Activated naive CD4-positive, alpha-beta T cell treated with anti-CD3 and anti-CD28 coated beads, Interleukin-2, amount 10 ng/mL, durations not matched to agents 7 days and 5 days (primary cell): ENCODE measurements at places on chromosomes 3 and 15.

DNA sequence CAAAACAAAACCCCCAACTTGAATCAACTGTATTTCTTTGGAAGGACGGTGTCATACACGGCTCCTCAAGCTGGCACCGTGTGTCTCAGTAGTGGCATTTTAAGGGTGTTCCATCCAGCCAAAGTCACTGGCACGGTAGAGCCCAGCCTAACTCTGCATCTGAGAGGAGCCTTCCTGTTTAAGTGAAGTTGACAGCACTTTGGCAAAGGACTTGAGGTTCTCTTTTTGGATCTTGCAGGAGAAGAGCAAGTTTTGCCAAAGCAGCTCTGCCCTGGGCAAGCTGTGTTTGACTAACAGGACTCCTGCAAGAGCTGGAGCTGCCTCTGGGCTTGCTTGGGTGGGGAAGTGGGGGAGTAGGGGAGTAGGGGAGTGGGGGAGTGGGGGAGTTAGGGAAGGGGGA, 109.6 kb upstream of the FEZF2 start:
- DNase-seq = no peak

DNA sequence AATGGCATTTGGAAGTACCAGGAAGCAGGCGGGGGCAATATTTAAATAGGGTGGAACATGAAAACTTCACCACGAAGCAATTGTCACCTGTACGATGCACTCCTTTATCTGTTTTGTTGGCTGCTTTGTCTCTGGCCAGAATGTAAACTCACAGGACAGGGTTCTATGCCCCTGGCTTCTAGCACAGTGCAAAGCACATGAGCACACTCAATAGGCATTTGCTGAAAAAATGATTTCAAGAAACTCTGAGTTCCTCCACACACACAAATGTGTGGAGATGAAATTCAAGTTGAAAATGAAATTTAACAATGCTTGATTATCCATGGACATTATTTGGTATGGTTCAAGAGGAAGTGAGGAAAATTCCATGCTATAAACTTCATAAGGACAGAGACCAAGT, 229.6 kb upstream of the FEZF2 start:
- DNase-seq = no peak

DNA sequence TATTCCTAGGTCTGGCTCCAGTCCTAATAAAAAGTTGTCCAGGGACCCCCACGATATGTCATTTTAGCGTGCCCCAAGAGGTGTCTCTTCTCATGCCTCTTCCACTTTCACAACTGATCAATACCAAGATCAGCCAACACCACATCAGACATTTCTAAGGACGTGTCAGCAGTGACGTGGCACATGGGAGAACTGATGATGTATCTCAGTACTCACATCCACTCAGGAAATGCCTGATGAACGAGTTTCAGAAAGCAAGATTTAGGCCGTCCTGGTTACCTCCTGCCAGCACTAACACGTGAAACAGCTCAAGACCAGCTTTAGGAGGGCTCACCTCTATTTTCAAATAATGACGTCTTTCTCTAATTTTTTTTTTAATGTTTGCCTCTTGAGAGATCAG, 19.6 kb downstream of the VGLL4 start:
- DNase-seq = peak; percentile 83

DNA sequence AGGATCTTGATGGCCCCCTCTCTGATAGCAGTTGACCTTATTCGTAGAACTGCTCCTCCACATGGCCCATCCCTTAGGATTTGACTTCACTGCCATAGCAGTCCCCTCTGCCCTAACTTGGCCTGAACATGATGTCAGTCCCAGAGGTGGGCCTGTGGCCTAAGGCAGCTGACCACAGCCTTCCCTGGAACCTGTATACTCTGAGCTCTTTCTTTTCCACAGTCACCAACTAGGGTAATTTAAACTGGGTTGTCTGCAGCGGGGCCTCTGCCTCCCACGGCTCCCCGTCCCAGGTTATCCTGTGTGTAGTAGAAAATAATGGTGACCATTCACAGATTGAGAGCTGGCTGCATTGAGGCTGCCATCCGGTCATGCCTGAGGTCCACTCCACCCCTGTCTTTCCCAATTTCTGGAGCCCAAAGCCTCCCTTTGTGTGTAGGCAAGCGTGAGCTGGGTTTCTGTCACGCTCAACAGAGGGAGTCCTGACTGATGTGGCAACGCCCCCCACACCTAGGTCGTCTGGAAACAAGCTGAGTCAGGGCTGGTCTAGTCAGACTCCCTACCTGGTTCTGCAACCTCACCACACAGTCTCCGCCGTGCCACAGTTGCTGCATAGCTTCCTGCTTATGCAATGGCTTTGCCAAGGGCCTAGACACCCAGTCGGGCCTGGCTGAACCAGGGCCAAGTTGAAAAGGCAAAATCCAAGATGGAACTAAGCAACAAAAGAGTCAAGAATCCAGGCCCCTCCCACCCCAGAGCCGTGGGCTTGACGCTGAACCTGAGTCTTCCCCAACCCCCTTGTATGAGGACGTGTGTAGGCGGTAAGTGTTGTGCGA, 284.5 kb downstream of the XXYLT1 start:
- no peak for DNase-seq

GRCh38 chr3:142897807-142898206, 8.9 kb upstream of the PCOLCE2 start:
- no peak for DNase-seq

DNA sequence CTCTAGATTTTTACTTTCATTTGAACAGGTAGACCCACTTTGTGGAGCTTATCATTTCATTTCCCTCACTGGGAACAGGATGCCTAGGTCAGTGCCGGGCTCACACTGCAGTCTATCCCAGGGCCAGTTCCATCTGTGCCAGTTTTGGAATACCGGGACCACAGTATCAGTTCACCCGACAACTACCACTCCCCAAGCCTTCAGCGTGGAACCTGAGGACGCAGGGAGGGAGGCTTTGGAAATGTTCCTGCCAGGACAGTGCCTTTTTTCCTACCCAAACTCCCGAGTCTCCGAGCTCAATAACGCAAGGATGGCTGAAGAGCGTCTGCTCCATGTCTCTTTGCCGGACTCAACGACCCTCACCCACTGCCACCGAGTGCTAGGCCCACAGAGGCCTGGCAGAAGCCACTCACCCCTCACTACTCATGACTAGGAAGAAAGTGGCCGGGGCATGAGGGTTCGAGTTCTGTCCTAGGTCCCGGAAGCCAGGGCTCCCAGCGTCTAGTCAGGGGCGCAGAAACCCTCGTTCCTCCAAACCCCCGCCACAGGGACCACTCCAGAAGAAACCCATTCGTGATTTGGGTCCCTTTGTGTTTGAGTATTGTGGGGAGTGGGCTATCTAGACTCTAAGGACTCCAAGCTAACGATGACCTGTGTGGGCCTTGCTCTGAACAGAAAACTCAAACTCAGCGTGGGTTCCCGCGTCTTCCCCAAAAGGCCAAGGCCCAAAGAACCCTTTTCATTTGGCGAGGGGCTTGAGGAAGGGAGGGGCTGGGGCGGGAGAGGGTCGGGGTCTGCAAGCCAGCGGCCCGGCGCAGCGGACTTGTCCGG, 11.4 kb downstream of the ZIC1 start:
- no peak for DNase-seq

- DNase-seq = peak; percentile 64
Observed at GRCh38 chr3:128584412-128585020, 66.1 kb downstream of the RPN1 start.

GRCh38 chr15:51240066-51240465, 98.3 kb downstream of the CYP19A1 start:
- DNase-seq = no peak

DNA sequence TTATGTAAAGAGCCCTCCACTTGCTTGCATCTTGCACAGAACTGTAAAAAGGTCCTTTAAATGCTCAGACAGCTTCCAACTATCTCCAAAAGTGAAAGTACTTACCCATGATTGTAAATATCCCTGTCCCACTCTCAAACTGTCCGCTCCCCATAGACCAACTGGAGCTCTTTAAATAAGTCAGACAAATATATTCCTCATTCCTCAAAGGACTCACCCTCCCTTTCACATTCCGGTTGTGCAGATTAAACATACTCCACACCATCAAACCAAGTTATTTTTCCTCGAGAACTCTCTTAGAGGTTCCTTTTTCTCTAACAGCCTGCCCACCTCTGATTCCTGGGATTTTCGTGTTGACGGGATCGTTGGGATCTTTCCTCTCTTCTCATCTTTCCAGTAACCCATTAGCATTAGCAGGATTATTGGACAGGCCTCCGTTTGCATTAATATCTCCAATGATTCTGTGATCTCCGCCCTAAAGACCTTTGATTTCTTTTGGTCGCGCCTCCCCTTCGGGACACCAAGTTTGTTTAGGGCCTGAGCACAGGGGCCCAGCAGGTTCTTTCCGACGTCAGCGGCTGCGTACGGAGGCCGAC, 763 bp downstream of the GOLGB1 start:
- DNase-seq = no peak

GRCh38 chr3:117589454-117589853, 879.9 kb downstream of the TUSC7 start:
- DNase-seq = no peak

DNA sequence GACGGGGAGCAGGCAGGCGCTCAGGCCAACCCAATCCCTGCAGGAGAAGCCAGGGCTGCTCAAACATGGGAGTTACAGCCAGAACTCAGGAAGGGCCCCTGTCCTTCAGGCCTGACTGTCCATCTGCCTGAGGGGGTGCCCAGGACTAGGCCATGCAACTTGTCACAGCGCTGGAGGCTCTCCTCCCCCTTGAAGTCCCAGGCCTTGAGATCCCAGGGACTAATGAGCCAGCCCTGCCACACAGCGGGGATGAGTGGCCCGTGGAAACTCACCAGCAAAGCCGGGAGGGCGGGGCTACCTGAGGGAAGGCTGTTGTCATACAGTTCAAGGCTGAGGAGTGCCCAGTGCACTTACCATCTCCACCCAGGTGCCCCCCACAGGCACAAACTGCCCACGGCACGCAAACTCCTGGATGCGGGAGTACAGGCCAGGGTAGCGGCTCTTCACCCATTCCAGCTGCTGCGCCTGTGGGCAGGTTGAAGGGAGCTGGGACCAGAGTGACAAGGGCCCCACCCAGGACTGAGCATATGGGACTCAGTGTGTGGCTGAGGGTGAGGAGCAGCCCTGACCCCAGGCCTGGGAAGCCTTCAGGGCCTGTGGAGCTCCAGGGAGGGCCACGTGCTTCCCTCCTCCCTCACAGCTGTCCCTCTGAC, 6.3 kb downstream of the MAN2C1 start:
- no peak for DNase-seq

DNA sequence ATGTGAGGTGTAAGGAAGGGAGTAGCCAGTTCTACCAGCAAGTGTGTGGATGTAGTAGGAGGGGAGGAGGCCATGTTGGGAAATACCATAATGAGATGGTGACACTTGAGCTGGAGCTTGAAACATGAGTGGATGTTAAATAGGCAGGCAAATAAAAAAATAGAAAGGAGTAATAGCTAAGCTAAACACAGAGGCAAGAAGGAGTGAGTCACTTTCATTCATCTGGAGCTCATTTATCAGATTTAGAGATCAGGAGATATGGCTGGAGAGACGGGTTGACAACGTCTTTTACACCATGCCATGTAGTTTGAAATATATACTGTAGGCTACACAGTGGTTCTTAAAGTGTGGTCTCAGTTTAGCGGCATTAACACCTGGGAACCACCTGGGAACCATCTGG, 390.5 kb downstream of the DIPK2A start:
- no peak for DNase-seq

- no peak for DNase-seq
Observed at GRCh38 chr3:139288266-139288821, 55.5 kb upstream of the MRPS22 start.

GRCh38 chr3:109234300-109234699, 82.0 kb downstream of the DPPA2 start:
- no peak for DNase-seq

GRCh38 chr15:51735228-51736010, 2.0 kb downstream of the LYSMD2 start:
- peak; percentile 43 for DNase-seq

GRCh38 chr3:119175872-119176756, 2.7 kb downstream of the UPK1B start:
- no peak for DNase-seq

DNA sequence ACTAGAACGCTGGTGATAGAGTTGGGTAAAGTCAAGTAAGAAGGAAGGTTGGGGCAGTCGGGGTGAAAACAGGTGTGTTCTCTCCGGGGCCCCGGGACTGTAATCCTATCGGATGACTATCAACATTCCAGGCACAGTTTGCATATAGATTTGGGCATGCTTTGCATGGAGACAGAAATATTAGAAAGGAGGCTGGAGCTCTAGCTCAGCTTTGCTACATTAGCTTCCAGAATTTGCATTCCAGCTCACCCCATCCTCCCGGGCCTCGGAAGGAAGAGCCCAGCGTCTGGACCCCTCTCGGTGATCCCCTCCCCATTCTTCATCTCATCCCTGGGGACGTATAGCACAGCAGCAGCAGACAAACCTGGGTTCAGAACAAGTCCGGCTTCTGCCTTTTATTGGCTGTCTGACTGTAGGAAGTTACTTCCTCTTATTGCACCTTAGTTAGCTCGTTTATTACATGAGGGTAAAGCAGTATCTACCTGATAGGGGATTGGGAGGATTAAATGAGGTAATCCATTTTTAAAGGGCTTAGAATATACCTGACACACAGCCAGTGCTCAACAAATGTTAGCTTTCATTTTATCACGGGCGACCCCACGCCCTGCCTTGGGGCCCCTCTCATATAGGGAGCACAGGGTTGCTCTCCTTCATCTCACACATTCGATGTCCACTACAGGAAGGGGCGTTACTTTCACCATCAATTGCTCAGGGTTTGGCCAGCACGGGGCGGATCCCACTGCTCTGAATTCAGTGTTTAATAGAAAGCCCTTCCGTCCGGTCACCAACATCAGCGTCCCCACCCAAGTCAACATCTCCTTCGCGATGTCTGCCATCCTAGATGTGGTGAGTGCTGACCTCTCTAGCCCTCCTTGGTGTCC, 3.2 kb downstream of the HTR3E start:
- DNase-seq = no peak

GRCh38 chr3:134895181-134895580, 100.1 kb downstream of the EPHB1 start:
- DNase-seq = no peak

- DNase-seq = no peak
Observed at GRCh38 chr3:58251631-58252035, 14.0 kb downstream of the ABHD6 start.

DNA sequence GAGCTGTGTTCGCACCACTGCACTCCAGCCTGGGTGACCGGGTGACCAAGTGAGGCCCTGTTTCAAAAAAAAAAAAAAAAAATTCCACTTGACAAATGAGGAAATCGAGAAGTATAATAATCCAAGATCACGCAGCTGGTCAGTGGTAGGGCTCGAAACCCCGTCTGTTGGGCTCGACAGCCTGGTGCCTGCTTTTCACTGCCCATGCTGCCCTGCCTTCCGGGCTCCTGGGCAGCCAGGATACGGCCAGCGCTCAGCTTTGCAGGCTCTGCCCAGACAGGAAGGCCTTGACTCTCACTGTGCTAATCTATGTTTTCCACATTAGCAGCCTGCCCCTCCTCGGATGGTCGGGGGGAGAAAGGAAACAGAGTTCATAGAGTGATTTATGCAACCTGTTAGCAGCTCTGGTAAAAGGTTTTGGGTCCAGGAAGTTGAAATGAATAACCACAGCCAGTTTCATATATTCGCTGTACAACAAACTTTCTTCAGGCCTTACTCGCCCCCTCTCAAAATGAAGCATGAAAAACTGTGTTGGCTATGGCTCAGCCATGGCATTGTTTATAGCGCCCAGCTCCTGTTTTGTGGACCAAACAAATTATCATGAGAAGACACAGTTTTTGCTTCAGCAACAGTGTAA, 108.8 kb downstream of the XXYLT1 start:
- peak; percentile 25 for DNase-seq
